Stimulated activated CD8-positive, alpha-beta memory T cell treated with anti-CD3 and anti-CD28 coated beads, Interleukin-2, amount 100 ng/mL, for 48 hours (primary cell): ENCODE measurements at places on chromosomes 6 and 20.

DNA sequence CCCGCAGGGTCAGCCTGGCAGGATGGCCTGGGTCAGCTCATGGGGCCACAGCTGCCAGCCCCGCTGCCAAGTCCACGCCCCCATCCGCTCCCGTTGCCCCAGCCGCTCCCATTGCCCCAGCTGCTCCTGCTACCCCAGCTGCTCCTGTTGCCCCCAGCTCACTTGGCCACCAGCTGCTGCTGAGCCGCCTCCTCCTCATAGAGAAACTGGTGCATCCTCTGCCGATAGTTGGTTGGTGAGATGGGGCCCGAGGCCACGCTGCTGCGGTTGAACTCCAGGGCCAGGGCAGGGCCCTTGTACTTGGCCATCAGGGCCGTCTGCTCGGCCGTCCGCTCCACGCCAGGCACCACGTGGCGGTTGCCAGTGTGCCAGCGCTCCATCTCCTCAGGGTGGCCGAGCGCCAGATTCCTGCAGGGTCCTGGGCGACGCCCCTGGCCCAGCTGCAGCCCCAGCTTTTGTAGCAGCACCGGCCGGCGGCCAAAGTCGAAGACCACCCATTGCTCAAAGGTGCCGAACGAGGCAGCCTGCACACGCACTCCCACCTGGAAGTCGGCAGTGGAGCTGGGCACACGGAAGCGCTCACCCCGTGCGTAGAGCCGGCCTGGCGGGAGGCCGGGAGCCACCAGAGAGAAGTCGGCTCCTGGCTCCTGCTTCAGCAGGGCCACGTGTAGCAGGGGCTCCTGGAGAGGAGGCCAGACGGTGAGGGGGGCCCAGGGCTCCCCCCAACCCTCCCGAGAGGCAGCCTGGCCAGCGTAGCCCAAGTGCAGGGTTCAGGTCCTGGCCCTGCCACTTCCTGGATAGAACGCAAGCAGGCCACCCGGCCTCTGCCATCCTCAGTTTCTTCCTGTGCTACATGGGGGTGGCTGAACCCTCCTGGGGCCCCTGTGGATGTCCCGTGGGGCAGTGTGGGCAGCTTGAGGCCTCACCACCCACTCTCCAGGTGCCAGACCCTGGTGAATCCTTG is 4.8 kb downstream of the HELZ2 start:
- DNase-seq, result no peak

DNA sequence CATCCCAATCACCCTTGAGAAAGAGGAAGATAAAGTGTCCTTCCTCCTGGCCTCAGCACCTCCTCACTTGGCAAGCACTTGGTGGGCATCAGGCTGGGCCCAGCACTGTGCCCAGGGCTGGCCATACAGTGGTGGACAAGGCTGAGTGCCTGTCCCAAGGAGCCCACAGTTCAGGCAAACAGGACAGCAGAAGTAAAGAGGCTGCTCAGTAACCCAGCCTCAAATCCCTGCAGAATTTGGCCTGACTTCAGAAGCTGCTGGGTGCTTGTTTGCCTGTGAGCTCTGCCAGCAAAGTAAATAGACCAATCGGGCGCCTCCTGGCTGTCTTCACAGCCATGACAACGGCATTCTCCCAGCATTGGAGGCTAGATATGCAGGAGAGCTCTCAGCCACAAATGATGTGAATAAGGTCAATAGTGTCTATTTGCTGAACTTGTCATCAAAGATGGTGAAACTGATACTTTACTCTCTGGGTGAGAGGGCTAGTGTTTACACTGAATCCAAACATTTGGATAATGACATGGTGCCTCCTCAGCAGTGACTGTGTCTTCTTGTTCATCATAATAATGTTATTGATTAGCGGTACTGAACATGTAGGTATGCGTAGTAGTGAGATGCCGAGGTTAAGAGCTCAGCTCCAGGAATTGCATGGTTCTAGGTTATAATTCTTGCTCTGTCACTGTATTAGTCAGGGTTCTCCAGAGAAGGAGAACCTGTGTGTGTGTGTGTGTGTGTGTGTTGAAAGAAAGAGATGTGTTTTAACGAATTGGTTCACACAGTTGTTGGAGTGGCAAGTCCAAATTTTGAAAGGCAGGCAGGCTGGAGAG is 36.9 kb upstream of the FANCE start:
- no peak for DNase-seq

DNA sequence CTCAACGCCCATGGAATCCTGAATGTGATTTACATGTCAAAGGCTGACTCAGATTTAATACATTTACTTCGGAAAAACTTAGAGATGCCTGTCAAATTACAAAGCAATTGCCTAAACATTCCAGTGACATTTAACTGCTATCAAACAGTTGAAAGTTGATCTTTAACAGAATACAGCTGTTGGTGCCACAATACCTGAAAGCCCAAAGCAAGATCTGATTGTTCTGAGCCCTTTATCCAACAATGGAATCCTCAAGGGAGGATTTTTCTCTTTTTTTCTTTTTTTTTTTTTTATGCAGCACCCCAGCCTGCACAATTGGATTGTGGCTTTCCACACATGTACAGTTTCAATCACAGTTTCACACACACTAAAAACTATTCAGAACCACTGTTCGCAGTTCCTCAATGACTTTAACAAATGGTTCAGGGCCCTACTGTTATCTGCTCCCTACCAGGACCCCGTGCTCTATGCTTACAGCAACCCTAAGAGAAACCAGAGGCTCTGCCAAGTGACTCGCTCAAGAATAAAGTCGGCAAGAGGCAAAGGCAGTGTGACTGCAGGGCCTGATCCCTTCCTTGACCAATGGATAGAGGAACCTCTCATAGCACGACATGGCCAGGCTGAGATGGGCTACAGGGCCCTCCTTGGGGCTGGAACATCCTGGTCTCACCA is 33.3 kb downstream of the EPB41L2 start:
- no peak for DNase-seq

DNA sequence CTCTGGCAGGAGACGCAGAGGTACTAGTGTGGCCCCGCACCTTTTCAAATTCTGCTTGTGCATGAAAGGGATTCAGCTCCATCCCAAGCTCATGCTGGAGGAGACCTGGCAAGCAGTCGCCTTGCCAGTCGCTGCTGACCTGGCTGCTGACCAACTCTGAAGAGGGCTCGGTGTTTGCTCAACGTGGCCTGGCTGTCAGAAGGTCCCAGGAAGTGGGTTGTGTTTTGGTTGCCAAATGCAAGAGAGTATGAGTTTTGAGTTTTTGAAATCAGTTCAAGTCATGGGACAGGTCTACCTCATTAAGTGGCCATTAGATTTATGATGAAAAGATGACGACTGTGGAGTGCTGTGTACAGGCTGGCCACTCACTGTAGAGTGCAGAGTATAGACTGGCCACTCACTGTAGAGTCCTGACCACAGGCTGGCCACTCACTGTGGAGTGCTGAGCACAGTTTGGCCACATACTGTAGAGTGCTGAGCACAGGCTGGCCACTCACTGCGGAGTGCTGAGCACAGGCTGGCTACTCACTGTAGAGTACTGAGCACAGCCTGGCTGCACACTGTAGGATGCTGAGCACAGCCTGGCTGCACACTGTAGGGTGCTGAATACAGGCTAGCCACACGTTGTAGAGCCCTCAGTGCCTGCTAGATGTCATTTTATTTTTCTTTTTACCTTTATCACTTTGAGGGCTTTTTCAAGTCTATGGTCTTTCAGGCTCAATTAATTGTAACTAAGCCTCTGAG is 193.9 kb downstream of the ZNF217 start:
- DNase-seq, result no peak

DNA sequence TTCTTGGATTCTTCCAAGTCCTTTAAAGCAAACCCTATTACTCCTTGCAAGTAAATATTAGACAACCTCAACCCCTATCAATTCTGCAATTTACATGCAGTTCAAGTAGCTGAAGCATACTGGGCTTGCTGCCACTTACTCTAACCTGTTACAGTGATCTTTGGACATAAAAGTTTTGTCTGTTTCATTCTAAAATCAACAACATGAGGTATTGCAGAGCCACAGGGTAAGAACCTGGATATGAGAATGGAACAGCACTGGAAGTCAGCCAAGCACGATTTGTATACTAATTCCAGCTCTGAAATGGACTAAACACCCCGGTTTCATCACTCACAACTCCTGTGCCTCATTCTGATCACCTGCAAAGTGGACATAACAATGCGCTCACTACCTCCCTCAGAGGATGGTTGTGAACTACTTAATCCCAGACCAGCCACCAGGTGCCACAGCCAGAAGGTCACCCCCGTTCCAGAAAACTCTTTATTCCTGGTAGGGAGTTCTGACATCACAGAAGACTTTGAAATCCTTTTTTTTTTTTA is 270.0 kb downstream of the ADGB start:
- no peak for DNase-seq

DNA sequence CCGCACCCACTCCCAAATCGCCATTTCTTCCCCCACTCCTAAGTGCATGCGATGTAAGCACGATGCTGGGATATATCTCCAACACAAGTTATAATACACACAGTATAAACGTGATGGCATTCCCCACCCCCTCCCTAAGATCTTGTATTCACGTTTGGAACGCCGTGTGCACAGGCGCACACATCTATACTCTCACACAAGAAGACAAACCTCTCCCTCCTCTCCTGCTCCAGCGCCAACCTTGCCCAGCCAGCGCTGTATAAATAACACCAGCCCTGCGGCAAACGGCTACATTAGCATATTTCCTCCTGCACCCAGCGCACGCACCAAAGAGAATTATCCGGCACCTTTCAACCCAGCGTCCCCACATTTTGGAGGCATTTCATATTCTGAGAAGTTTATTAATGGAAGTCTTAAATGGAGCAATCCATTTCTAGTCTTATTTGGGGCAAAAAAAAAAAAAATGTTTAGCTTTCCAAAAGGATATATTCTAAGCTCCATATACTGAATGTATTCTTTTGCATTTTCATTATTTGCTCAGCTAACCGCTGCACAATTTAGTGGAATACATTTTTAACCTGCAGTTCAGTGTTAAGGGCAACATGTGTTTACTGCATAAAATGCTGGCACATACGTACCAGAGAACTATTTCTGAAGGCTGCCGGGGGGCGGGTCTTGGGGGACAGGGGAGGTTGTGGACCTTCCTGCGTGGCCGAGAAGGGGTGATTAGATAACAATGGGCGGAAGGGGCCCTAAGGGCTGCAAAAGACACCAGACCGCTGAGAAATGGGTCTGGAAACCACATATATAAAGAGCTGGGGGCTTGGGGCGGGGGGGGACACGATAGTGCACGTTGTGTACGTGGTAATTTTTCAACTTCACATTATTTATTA is 1.1 kb upstream of the SLC22A23 start:
- no peak for DNase-seq

DNA sequence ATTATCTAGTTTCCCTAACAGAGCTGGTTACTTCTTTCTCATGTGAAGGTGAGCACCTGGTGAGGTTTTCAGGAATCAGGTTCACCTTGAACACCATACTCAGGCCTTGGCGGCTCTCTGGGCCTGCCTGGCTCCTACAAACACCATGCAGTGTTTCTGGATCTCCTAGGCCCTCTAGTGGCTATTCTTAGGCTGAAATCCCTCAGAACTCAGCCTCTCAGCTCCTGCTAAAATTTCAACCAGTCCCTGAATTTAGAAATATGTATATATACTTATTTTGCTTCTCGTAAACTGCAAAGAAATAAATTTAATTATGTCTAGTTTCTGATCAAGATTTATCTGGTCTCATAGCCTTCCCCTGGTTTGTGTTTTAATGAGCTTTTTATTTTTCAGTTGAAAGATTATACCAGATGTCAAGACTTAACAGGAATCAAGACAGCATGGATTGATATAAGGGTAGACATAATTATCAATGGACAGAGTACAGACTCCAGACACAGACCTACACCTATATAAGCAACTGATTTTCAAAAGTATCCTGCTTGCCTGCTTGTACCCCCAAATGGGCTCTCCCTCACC is 55.9 kb downstream of the ANKEF1 start:
- no peak for DNase-seq

- DNase-seq, result no peak
These were observed 318.6 kb upstream of the PRDM1 start for GRCh38 chr6:105767541-105767940.

- peak; percentile 26 for DNase-seq
These were observed 70.0 kb downstream of the PTPN1 start for GRCh38 chr20:50580016-50580747.

- no peak for DNase-seq
These were observed 25.6 kb downstream of the UTRN start for GRCh38 chr6:144310765-144311164.

- peak; percentile 28 for DNase-seq
These were observed at the start of gene RNF182 for GRCh38 chr6:13924949-13925881. Gene RNF182 (plus strand): TSS chr6:13924952. CDS start chr6:13977120, 52,168 bp downstream.

DNA sequence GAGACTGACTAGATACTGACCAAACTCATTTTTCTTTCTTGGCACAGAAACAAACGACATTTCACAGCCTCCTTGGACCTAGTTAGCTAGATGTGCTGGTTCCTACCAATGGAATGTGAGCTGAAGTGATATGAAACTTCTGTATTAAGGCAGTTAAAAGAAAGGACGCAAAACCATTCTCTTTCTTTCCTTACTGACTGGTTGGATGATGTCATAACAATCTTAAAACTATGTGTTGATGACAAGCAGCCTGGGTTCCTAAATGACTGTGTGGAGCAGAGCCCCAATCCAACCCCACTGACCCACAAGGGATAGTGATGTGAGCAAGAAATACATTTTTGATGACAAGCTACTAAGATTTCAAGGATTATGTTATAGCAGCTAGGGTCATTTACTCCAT is 35.6 kb downstream of the CEP162 start:
- DNase-seq, result no peak
